GM03348 (cell line): ENCODE measurements at places on chromosomes 5 and 9.

DNA sequence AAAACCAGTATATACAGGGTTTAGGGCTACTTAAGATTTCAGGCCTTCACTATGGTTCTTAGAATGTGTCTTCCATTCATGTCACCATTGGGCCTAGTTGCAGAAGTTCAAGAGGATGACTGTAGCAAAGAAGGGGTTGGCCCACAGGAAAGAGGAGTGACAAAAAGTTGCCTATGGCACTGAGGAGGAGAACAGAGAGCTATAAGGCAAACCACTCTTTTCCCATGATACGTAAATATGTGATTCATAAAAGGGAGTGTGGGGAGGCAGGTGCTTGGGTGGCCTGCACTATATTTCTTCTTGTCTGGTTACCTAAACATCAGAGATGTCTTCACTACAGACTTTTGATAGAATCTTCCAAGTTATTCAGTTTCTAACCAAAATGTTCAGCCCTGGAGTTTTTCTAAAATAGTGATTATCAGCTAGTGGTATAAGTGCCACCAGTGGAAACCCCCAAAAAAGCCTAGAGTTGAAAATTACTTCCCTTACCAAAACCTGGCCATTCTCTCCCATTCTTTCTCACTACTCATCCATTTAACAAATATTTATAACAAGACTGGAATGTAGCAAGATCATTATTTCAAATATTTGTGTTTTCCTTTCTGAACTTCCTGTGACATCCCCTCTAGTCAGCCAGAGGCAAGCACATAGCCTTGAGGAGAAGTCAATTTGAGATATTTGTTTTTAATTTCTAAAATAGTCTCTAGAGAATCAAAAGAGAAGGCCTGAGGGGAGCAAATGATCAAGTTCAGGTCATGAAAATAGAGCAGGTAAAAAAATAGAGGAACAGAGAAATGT lies 367.4 kb downstream of the EFNA5 start:
- DNase-seq, result no peak

- DNase-seq, result no peak
Observed at GRCh38 chr9:99868845-99869244, 37.6 kb upstream of the STX17 start.

- DNase-seq, result no peak
Observed at GRCh38 chr9:136537896-136538598, 7.8 kb downstream of the NOTCH1 start.

DNA sequence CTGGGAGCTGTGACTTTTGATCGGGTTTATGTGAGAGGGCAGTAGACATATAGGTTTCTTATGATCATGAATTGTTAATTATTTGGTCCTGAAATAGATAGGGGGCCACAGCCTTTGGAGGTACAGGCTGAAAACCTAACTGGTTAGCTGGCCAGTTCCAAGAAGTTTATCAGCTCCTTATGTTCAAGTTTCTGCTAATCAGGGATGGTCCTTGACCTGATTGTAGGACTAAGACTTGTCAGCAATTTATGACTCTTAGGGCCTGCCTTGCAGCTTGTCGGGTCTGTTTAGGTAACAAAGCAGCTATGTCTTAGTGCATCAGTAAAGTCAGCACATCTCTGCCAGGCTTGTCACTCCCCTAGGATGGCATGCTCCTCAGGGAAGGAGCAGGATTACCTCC lies 151.8 kb upstream of the RUSC2 start:
- DNase-seq, result no peak

DNA sequence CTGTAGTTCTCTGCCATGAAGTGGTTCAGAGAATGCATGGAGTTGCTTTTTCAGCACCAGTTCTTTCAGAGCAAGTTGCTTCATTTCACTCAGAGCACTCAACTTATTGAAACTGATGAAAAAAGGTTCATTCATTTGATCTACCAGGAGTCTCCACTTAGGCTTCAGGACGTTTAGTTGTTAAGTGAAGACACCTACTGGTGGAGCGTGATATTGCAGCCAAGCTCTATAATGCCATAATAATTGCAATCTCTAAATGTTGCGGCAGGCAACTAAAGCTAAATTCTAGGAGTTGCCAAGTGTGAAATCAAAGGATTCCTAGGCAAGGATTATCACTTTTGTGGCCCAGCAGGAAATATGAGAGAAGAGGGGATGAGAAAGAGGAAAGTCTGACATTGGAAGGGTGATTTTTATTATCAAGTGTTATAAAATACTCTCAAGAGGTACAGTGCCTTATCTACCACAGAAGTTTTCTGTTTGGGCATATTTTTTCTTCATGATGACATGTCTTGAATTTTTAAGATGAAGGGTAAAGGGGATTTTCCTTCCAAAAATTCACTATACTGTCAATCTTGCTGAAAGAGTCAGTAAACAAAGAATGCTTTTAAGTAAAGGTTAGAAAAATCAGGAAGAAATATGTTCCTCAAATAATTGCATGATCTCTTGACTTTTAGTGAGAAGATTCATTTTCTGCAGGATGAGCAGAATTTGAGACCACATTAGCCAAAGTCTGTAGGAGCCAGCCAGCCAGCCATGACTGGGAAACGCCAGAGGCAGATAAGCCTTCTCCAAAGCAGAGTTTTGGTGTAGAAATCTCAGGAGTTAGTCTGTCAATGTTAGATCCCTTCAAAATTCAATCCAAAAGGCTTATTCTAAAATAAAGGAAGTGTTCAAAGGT lies 83.4 kb downstream of the SH3PXD2B start:
- no peak for DNase-seq

DNA sequence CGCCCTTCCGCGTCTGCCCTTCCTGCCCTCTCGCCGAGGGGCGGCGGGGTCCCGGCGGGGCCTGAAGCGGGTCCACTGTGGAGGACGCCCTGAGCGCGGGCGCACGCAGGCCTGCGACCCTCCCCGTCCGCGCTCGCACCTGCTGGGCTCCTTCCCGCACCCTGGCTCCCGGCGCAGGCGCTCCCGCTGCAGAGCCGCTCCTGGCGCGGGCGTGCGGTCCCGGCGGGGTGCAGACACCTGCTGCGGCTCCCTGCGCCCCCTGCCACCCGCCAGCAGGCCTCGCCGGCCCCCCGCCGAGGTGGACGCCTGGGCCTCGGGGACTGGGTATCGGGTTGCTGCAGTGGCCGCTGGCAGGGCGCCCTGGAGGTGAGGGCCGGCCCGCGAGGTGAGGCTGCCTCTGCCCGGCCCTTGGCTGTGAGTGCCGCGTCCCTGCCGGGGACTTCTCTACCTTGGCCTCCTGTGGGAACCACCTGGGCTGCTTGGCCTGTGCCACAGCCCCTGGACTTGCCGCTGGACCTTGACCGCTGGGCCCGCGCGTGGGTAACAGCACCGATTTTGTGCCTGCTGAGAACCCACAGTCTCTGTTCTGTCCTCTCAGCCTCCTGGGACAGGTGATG lies 627 bp downstream of the ARRDC1 start:
- DNase-seq, result peak; percentile 25

DNA sequence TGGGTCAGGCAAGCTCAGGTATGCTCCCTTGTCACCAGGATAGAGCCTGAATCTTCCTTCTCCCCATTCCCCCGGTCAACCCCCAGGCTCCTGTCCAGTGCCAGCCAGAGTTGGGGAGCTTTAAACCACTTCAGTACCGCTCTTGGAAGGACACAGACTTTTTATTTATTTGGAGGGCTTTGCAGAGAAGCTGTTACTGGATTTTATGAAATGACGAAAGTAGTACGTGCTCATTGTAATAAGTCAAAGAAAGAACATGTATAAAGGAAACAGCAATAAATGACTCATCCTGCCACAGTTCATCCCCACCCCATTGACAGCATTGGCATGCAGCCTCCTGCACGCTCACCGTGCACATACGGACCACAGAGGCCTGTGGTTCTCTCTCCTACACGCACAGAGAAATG lies 230.3 kb downstream of the AUH start:
- peak; percentile 90 for DNase-seq

DNA sequence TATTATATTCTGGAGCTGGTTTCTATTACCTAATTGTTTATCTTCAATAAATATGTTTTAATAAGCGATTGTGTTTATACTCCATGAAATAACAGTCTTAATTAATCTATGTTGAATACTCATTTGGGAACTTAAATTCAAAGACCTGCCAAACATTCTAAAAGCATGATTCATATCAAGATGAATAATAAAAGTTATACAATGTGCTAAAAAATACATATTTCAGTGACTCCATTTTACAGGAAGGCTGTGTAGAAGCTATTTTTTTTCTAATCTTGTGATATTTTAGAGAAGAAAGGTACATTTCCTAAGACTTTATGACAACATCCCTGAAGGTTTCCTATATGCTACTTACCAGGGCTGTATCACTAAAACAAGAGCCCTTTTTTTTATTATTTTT lies 417.9 kb downstream of the NFIB start:
- DNase-seq, result no peak

- DNase-seq, result peak; percentile 20
Observed at GRCh38 chr5:83551821-83552220, 80.3 kb downstream of the VCAN start.

GRCh38 chr5:173056783-173057061 lies 570 bp downstream of the CREBRF start:
- DNase-seq, result peak; percentile 89

DNA sequence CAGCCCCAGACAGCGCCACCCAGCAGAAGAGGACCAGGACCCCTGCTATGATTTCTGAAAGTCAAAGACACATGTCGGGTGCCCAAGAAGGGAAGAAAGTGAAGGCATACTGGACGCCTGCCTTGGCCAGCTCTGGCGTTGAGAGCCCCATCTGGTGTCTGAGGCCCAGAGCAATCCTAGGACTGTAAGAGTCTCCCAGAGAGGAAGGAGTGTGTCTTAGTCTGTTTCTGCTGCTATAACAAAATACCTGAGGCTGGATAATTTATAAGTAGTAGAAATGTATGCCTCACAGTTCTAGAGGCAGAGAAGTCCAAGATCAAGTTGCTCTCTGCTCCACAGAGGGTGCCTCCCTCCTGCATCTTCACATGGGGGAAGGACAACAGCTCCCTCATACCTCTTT lies 10.8 kb downstream of the RASGEF1C start:
- DNase-seq, result no peak

GRCh38 chr5:179400020-179400419 lies 54.8 kb upstream of the ADAMTS2 start:
- no peak for DNase-seq

DNA sequence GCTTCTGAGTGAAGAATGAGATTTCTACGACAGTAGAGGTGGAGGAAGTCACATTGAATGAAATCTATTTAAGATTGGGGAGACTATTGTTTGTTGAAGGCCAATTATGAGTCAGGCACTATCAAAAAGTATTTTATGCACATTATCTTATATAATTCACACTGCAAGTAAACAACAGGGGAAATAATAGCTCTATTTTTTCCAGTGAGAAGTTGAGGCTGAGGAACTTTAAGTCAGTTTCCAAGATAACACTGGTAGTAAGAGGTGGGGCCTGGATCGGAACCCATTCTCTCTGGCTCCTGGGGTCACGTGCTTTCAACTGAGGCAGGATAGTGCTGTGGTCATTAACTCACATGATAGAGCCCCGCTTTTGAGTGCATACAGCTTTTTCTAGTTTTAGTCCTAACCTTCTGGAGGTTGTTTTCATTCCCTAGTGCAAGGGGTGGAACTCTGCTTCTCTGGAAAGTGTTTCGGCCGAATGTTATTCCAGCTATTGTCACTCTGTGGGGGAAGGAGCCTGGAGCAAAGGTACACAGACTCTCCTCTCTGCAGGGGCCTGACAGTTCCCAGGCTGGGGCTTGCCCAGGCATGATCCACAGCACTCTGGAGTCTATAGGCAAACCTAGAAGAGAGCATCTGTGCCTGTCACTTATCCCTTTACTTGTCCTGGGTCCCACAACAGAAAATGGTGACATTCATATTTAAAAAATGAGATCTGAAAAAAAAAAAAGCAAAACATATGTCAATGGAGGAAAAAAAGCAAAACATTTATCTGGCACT lies 352.4 kb upstream of the ACTBL2 start:
- DNase-seq, result peak; percentile 9

DNA sequence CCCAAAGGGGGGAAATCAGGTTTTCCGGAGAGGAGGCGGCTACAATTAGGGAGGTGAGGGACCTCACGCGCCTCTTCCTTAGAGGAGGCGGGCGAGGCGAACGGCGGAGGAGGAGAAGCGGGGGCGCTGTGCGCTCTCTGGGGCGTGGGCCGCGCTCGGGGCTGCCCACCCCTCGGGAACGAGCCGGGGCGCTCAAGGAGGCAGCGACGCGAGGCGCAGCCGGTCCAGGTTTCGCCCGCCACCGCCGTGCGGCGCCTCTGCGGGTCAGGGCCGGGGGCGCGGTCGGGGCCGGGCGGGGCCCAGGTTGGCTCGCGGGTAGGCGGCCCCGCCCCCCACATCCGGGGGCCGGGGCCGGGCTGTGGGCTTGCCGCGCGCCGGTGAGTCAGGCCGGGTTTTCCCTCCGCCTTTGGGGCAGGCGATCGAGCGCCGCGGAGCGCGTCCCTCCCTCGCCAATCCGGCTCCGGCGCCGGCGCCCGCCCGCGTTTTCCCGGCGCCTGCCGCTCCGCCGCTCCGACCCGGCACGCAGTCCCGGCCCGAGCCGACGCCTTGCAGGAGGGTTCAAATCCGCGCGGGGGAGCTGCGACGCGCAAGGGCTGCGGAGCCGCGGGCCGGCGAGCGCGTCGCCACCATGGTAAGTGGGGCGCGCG lies at the start of gene N4BP3:
Gene N4BP3, plus strand, starts transcription at position 392 of the 647 bp plus-strand sequence. CDS start 6,052 bp downstream, outside the sequence.
- DNase-seq, result peak; percentile 81

DNA sequence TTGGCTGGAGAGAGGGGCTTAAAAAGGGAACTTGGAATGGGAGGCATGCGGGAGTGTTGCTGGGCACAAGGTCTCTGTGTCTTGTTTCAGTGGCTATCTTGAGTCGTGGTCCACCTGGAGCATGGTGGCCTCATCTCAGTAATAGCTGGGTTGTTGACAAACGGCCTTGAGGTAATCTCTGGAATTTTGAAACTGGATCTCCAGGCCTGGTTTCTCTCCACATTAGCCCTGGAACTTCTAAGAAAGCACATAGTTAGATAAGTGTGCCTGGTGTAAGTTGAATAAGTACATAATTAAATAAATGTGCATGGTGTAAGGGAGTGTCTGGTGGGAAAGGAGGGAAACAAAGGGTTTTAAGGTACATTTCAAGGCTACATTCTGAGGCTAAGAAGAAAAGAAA lies 62.2 kb downstream of the INIP start:
- no peak for DNase-seq
